ENCODE measurements at places on chromosomes 1 and 21.

DNA sequence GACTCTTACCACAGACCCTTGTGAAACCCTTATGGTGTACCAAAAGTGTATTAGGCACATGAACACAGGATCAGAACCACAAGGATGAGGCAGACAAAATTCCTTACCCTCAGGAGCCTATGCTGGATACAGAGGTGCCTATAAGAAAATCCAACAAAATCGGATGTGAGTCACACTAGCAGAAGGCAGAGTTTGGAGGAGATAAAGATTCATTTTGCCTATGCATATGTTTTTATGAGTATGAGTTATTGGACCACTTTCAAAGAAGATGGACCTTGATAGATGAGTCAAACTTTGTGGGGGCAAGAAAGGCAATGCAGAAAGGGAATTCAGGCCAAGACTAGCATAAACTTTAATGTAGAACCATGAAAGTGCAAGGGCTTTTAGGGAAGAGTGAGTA is 17.0 kb downstream of the CAMK1G start:
- no peak for DNase-seq

GRCh38 chr1:110383251-110383990 is 7.4 kb downstream of the SLC16A4 start:
- no peak for DNase-seq

DNA sequence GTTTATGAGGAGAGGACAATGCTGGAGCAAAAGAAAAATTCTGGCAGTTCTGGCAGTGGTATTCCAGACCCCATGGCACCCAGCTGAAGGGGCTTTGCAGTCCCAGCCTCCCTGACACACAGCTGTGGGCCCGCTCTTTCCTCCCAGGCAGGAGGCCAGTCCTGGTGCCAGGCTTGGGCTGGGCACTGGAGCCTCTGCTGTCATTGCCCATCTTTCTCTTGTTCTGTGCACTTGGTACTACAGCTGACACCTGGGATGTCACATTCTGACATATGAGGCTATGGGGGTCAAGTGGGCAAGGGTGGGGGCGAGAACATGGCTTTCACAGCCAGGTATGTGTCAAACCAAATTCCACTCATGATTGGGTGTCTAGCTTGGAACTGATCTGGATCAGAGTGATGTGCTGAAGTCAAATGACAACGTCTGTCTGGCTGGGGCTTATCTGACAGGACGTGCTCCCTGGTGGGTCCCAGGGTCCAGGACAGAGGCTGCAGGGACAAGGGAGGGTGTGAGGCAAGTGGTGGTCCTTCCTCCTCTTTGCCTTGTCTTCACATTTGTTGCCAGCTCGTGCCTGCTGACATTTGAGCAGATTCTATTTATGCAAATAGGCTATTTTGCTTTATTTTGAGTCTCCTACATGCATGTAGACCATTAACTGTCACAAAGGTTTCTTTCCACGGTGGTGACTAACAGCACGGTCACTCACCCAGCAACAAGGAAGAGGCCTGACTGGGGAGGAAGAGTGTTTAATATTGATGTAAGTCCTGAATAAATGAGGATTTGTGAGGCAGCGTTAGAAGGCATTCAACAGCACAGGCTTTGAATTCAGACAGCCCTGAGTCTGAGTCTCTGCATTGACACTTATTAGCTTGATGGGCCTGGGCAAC is 336.3 kb downstream of the PBX1 start:
- DNase-seq, result no peak

- no peak for DNase-seq
Measured at GRCh38 chr1:12333036-12333785, 103.4 kb downstream of the VPS13D start.

DNA sequence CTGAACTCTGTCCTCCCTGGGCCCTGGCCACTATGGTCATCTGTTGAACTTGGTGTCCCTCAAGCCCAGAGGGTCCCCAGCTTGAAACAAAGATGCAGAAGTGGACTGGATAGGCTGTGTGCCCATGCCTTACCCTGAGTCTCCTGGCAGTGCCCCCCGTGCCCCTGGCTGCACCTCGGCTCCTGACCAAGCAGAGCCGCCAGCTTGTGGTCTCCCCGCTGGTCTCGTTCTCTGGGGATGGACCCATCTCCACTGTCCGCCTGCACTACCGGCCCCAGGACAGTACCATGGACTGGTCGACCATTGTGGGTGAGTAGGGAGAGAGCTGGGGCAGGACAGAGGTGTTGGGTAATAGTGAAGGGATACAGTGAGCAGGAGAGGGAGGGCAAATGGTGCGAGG is 10.7 kb downstream of the TIE1 start:
- DNase-seq, result no peak

All from activated CD8-positive, alpha-beta memory T cell treated with anti-CD3 and anti-CD28 coated beads for 24 hours (primary cell).